ENCODE measurements at places on chromosomes 11 and 22.

- H3K4me1 ChIP-seq: no peaks in the 10 kb centered on the region
- H3K27me3 ChIP-seq: no peaks in the 10 kb centered on the region
- H3K36me3 ChIP-seq: no peaks in the 10 kb centered on the region
- no peak for DNase-seq
Observed at GRCh38 chr11:113481226-113481625, 6.0 kb upstream of the DRD2 start.

DNA sequence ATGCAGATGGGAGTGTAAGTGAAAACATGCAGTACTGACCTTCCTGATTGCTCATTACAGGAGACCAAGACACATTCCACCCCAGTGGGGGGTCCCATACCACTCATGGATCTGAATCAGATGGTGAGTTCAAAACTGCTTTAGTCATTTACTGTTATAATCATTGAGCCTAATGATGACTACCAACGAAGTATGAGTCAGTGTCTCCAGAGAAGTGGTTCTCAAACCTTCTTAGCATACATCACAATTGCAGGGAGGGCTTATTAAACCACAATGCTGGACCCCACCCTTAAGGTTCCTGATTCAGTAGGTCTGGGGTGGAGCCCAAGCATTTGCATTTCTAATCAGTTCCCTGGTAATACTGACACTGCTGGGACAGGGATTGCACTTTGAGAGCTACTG is 75.8 kb downstream of the CD44 start:
- H3K36me3 ChIP-seq: peaks cover under 1% of the 10 kb centered on the region
- H3K27ac ChIP-seq: no peak overlapping the region
- DNase-seq: no peak
- no peaks in the 10 kb centered on the region for H3K27me3 ChIP-seq
- H3K4me3 ChIP-seq: no peak overlapping the region
- no peaks in the 10 kb centered on the region for H3K4me1 ChIP-seq

- DNase-seq: no peak
- H3K4me1 ChIP-seq: peaks cover 3% of the 10 kb centered on the region
- H3K4me3 ChIP-seq: no peak overlapping the region
- no peaks in the 10 kb centered on the region for H3K36me3 ChIP-seq
- no peaks in the 10 kb centered on the region for H3K27me3 ChIP-seq
Observed at GRCh38 chr22:35460688-35461087, 60.7 kb downstream of the MCM5 start.

- no peak for DNase-seq
- peaks cover 100% of the 10 kb centered on the region for H3K4me1 ChIP-seq
- peak overlapping the region; percentile 99 for H3K27ac ChIP-seq
- H3K27me3 ChIP-seq: no peaks in the 10 kb centered on the region
- peaks cover 9% of the 10 kb centered on the region for H3K36me3 ChIP-seq
Observed at GRCh38 chr11:76790251-76790650, 7.1 kb downstream of the TSKU start.

GRCh38 chr11:120719348-120719747 is 207.8 kb downstream of the GRIK4 start:
- H3K4me3 ChIP-seq: no peak overlapping the region
- DNase-seq: no peak

DNA sequence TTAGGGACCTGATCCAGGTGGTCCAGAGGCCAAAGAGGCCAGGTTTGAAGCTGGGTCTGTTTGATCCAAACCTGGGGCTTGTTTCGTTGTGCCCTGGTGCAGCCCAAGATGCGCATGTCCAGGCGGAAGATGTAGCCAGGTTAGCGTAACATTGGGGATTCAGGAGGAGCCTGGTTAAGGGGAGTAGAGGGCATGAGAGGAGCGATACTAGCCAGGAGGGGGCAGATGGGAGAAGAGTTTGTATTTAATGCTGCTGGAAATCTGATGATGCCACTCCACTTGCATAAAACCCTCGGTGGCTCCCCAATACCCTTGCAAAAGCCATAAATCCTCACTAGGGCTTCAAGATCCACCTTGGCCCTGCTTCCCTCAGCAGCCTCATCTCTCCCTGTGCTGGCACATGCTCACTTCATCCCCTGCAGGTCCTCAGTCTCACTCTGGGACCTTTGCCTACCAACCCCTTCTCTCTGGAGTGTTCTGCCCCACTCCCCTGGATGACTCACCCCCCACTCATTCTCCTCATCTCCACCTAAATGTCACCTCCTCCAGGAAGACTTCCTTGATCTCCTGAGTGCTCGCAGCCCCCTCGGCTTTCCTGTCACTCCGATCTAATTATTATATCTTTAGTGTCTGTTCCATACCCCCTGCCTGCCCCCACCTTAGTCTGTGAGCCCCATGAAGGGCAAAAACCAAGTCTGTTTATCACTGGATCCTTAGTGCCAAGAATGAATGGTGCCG is 95.9 kb downstream of the MIAT start:
- H3K4me3 ChIP-seq: no peak overlapping the region
- no peak overlapping the region for H3K27ac ChIP-seq
- no peaks in the 10 kb centered on the region for H3K27me3 ChIP-seq
- no peaks in the 10 kb centered on the region for H3K4me1 ChIP-seq
- DNase-seq: no peak

GRCh38 chr11:54832676-54833075 is 126.0 kb downstream of the OR4A5 start:
- no peaks in the 10 kb centered on the region for H3K27me3 ChIP-seq
- no peak overlapping the region for H3K27ac ChIP-seq
- H3K4me1 ChIP-seq: no peaks in the 10 kb centered on the region
- H3K4me3 ChIP-seq: no peak overlapping the region

- H3K4me3 ChIP-seq: no peak overlapping the region
- peaks cover 4% of the 10 kb centered on the region for H3K36me3 ChIP-seq
- no peaks in the 10 kb centered on the region for H3K27me3 ChIP-seq
- no peaks in the 10 kb centered on the region for H3K4me1 ChIP-seq
- H3K27ac ChIP-seq: no peak overlapping the region
Observed at GRCh38 chr11:12900496-12900895, 108.6 kb upstream of the RASSF10 start.

DNA sequence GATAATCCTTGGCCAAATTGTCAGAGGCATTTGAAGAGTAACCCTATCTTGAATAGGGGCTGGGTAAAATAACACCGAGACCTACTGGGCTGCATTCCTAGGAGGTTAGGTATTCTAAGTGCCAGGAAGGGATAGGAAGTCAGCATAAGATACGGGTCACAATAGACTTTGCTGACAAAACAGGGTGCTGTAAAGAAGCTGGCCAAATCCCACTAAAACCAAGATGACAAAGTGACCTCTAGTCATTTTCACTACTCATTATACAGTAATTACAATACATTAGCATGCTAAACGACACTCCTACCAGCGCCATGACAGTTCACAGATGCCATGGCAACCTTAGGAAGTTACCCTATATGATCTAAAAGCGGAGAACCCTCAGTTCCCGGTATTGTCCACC is 964 bp upstream of the REXO2 start:
- H3K4me3 ChIP-seq: no peak overlapping the region
- H3K4me1 ChIP-seq: no peaks in the 10 kb centered on the region
- peak overlapping the region; percentile 92 for H3K27ac ChIP-seq
- H3K27me3 ChIP-seq: no peaks in the 10 kb centered on the region
